Activated CD4-positive, alpha-beta T cell treated with anti-CD3 and anti-CD28 coated beads for 1 hour (primary cell): ENCODE measurements at places on chromosomes 11 and 22.
A peak's percentile ranks its signal among the peaks of the same experiment; 100 is the strongest.

- no peak for DNase-seq
These were observed 1247.8 kb downstream of the BRD1 start for GRCh38 chr22:48579928-48580309.

- no peak for DNase-seq
These were observed 33.4 kb downstream of the FDX1 start for GRCh38 chr11:110463153-110463552.

- no peak for DNase-seq
These were observed 113.5 kb downstream of the FCHSD2 start for GRCh38 chr11:73028611-73029010.

DNA sequence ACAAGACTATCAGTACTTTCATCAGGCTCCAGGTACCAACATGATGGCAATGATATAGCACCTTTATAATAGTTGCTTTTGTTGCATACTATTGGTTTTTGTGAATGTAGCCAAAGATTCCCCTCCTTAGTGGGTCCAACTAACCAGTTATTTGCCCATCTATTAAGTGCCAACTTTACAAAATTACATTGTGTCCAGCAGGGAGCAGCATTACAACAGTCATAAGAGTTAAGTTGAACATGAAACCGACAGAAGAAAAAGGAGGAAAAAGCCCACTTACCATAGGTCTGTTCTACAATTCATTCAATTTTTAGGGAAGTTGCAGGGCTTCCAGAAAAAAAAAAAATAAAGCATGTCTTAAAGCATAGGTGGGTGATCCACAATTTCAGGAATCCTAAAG is 21.6 kb downstream of the IMMP1L start:
- DNase-seq, result no peak

- no peak for DNase-seq
These were observed 52.4 kb upstream of the CDON start for GRCh38 chr11:126115127-126115495.

DNA sequence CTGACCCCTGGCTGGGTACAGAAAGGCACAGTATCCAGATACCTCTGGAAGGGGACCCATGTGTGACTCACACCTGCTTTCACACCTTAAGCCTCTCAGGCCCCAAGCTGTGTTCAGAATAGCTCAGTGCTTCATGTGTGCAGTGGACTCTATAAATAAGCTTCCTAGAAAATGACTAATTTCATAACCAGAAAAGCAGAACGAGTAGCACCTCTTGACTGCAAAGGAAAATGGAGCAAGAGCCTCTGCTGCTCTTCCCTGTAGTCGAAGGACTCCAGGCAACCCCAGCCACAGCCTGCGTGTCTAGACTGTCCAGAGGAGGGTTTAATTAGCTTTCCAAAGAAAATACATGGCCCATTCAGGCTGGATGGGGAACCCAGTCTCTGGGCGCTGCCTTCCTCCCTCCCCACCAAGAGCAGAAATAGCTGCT is 23.1 kb downstream of the PTPN5 start:
- no peak for DNase-seq

DNA sequence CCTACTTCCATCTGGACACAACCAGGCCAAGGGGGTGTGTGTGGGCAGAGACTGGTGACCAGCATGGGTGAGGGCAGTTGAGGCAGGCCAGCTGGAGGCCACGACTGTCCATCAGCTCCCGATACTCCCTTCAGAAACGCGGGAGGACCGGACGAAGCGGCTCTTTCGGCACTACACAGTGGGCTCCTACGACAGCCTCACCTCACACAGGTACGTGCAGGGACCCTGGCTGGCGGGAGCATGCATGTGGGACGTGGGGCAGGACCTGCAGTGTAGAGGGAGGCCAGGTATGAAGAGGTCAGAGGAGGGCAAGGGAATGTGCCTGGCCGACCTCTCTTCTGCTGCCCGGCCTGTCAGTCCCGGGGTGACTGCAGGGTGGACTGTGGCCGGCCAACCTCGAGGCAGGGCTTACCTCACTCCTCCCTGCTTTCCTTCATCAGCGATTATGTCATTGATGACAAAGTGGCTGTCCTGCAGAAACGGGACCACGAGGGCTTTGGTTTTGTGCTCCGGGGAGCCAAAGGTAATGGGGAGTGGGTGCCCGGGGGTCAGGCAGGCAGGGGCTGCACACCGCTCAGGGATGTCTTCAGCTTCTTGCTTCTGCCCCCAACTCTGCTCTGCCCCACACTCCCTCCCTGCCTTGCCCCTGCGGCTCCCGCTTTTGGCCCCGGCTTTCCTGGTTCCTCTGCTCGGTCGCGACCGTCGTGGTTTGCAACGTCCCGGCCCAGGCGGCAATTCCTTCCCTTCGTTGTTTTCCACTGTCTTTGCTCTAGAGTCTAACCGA is 31.3 kb downstream of the SHANK3 start:
- no peak for DNase-seq

- no peak for DNase-seq
These were observed 14.3 kb upstream of the PMM1 start for GRCh38 chr22:41603873-41604332.

- DNase-seq, result no peak
These were observed 49.2 kb upstream of the SESN3 start for GRCh38 chr11:95279921-95280868.

DNA sequence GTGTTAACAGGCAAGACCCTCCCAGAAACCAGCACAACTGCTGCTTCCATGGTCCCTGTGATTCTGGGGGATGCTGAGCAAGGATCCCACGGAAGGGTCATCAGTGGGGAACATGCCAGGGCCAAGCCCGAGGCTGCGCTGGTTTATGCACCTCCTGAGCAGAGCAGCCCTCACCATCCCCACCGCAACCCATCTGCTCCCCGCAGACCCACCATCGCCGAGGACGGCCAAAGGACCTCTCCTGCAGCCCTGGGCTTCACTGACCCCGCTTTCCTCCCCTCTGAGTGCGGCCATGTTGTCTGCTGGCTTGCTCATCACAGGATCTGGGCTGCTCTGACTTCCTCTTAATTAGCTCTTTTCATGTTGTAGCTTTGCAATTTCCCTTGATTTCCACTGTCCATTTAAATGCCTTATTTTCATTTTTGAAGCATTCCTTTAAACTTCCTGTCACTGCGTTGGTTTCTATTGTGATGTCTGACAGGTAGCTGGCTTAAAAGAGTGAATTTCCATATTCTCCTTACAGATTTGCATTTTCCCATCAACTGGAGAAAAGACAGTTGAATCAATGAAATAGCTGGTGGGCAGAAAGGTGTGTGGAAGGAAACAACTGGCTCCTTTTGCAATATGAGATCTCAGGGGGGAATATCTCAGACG is 14.9 kb downstream of the TP53AIP1 start:
- no peak for DNase-seq

DNA sequence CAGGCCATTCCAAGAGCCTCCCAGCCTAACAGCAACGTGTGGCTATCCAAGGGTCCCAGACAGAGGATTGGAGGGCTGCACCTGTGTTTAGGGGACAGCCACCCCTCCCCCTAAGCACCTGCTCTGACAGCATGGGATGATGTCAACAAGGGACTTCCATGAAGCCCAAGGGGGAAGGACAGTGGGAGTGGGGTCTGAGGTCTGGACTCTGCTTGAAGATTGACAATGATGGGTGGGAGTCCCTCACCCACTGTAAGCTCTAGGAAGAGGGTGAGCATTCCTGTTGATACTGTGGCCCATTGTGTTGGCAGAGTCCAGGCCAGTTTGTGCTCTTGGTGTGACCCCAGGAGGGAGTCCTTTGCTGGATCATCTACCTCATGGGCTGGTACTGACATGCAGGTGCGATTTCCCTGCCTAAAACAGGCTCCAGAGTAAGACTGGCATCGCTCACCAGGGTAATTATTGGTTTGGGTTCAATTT is 46.9 kb upstream of the TUB start:
- DNase-seq, result no peak

DNA sequence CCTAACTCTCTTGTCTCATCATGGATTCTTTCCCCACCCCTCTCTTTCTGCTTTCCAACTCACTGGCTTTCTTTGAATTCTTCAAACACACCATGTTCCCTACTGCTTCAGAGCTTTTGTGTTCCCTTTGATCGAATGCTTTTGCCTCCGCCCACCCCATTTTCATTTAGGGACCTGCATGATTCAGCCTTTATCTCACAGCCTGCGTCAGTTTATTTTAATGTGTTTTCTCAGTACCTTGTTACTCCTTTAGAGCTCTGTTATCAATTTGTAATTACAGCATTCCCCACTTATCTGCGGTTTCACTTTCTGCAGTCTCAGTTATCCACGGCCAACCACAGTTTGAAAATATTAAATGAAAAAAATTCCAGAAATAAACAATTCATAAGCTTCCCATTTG is 451.3 kb downstream of the METTL15 start:
- DNase-seq, result no peak

DNA sequence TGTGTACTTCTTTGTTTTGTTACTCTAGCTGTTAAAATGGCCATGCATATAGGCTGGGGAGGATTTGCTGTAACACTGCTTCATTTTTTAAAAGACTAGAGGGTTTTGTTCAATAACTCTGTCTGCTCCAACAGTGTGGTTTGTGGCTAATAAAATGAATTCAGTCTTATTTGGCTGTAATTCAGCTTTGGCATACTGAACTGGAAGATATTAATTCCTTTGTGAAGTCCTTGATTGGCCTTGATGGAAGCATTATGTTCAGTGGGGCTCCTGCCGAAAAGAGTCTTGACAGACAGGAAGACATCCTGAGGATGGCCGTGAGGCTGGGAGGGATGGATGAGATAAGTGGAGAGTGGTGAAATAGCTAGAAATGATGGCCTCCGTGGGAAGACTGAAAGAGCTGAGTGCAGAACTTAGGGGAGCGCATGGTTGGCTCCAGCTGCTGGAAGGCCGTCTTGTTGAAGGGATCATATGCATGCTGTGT is 44.8 kb upstream of the MYO18B start:
- DNase-seq, result no peak

- peak; percentile 17 for DNase-seq
These were observed 117.2 kb upstream of the IGLL5 start for GRCh38 chr22:22770280-22770871.

DNA sequence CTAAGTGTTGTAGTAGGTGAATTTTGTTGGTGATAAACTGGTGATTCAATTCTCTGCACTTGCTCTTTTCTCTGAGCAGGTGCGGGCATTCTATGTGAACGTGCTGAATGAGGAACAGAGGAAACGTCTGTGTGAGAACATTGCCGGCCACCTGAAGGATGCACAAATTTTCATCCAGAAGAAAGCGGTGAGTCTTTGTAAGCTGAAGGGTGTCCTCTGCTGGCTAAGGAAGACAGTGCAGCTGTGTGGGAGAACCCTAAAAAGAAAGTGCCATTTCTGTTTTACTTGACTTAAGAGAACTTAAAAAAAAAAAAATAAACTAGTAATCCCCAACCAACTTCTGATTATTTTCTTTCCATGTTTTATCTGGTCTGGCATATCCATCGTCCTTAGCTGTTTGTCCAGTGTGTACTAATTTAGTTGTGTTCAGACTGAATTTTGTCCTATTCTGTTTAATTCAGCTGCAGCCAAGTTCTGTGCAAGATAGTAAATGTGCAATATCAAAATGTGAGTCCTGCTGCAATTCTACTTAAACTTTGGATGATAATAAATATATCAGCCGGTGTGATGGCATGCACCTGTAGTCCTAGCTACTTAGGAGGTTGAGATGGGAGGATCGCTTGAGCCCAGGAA is 29.6 kb downstream of the CAT start:
- no peak for DNase-seq

DNA sequence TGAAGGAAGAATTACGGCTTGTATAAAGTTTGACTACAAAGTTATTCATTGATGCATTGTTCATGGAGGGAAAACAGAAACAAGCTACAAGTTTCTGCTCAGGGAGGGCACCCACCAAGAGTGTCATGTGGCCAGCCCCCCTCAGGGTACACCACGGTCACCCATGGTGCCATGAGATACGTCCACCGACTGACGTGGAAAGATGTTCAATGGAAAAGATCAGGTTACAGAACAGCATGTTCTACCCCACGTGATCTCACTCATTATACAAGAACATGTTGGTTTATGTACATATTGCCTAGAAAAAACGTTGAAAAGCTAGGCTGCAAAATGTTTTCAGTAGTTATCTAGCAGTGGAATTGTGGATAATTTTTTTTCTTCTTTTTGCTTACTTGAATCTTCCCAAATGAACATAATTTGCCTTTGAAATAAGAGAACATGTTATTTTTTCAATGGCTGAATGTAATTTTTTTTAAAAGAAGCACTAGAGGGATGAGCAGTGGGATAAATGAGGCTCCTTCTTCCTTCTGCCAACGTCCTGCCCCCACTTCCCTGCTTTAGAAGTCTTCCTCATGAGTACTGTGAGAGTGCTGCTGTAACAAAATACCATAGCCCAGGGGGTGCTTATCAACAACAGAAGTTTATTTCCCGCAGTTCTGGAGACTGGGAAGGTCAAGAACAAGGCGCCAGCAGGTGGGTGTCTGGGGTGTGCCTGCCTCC is 22.5 kb downstream of the RCN1 start:
- no peak for DNase-seq

DNA sequence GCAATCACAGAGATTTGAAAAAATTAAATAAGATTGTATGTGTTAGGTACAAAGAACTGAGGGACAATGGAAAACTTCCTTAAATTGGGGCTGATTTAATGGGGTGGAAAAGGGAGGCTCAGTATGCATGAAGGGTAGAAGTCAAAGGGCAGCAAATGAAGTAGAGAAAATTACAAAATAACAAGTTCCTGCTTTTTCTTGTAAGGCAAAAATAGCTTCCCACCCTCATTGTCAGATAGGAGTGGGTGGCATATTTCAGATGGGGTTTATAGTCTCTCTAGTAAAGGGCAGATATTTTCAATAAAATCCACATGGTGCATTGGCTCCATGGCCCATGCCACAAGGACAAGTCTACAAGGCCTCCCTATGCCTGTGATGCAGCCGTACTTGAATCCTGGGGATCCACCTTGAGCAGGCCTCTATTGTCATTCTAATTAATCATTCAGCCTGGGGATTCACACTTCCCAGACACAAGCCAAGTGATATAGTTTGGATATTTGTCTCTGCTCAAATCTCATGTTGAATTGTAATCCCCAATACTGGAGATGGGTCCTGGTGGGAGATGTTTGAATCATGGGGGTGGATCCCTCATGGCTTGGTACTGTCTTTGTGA is 36.7 kb upstream of the SESN3 start:
- DNase-seq, result no peak

DNA sequence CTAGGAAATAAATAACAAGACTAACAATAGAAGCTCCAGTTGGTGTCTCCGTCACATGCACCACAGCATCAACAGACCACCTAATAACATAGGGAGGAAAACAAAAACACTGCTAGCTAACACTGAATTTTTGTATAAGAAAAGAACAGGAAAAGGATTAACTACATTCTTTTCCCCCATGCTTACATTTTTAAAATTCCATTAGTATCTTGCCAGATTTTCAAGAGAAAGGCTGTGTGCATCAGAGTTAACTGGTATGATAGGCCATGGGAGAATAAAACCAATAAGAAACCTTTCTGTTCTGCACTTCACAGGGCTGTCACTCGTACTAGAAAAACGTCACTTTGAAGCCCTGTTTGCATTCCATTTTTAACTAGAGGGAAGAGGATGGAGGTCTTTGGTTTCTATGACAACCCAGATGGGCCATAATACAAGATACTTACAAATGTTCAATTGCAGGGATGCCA is 79.0 kb downstream of the LARGE2 start:
- no peak for DNase-seq

DNA sequence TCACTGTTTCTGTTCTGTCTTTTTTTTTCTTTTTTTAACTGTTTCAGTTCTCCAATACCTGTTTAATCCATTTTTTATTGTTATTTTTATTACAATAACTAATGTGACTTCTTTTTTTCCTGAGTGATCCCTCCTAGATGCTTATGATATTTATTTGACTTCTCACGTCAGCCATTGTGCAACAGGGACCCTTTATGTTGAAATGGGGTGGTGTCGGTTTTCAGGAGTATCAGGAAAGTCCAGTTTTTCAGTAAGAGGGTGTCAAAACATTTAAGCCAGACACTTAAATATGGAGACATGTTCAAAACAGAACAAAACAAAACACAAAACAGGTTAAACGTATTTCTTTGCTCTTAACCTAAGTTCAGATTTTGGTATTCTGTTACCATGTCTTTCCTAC is 418.8 kb downstream of the DYNC2H1 start:
- no peak for DNase-seq
